Choroid plexus epithelial cell (primary cell): ENCODE measurements at places on chromosomes 2 and 18.

- no peak for DNase-seq
Measured at GRCh38 chr2:99613980-99614379, 124.2 kb upstream of the REV1 start.

GRCh38 chr2:147008481-147008880, 836.3 kb upstream of the ACVR2A start:
- DNase-seq = peak; percentile 33

DNA sequence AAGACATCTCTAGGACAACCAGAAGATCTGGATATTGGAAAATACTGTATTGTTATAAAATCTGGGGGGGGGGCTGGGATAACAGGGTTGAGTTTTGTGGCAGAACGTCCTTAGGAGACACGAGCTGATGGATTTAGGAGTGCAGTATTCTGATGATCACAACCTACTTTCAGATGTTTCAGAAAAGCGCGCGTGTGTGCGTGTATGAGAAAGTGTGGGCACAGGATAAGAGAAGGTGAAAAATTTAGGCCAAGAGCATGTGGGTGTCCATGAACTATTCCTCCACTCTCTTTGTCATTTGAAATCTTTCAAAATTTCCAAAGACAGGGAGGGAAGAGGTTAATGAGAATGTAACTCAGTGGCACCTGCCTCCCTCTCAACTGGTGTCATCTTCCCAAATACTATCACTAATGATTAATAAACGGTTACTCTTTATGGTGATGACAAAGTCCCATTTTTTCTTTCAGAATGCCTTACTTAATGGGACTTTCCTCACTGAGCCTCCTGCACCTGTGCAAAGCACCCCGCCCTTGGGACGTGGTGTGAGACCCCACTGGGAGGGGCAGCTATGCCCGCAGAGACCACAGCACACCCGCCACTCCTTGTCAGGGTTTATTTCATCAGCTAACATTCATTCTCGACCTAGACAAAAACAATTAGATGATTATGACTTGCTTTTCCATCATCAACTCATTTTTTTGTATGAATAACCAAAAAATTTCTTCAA, 53.6 kb downstream of the HS6ST1 start:
- DNase-seq = no peak

DNA sequence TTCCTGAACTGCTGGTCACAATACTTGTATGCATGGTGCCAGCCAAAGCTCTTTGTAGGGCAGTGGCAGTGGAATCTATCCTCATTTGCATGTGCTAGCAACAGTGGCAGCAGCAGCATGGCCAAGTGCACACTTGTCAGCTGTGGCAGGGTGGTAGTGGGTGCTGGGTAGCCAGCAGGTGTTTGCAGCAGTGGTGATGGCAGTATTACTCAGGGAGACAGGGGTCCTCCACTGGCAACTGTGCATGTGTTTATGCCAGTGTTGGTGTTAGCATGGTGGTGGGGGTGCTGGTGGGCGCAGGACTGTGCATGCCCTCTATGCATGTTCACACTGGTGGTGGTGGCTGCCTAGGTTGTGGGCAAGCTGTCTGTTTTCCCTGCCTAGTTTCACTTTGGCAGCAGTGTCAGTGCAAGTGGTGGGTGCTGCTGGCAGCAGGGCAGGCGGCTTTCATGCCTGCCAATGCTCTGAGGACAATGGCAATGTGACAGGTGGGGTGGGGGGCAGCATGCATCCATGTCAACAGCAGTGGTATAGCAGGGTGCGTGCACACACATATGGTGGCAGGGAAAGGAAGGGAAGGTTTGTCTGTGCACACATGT, 41.2 kb downstream of the GALNT13 start:
- no peak for DNase-seq

GRCh38 chr2:168256448-168256847, 9.1 kb upstream of the STK39 start:
- DNase-seq = no peak

DNA sequence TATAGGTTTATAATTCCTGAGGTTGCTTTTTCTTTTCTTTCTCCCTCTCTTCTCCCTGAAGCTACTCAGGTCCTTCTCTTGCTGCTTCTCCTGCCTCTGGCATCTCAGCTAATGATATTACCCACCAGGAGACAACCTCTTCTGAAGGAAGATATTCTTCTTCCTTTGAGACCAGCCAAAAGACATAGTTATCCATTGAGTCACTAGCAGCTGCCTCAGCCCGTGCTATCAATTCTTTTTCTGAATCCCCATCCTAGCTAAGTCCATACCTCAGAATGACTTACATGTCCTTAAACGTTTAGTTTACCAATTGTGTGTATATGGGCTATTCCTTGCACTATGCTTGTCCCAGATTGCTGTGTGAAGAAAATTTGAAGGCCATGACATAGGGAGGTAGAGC, 25.0 kb upstream of the RNF103 start:
- DNase-seq = peak; percentile 18

DNA sequence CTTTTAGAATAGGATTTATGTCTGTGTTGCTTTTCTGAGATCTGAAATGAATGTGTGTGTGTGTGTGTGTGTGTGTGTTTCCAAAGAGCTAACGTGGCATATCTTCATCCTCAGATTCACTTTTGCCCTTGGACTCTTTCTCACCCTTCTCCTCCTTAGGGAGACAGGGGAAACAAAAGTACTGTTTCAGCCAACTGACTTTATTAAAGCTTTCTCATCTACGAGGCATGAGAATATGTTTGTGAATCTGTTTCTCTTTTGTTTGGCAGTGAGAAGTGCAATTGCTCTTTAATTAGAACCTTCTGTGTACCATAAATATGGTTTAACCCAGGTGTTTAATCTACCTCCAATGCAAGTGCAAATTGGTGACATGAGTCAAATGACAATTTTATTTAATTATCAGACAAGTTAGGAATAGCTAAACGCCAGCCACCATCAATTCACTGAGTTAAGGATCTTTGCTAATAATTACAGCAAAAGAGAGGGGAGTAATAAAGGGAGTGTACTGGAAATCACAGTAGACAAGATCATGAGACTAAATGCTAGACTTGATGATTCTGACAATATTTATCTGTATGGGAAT, 186.4 kb upstream of the COL3A1 start:
- DNase-seq = peak; percentile 87

DNA sequence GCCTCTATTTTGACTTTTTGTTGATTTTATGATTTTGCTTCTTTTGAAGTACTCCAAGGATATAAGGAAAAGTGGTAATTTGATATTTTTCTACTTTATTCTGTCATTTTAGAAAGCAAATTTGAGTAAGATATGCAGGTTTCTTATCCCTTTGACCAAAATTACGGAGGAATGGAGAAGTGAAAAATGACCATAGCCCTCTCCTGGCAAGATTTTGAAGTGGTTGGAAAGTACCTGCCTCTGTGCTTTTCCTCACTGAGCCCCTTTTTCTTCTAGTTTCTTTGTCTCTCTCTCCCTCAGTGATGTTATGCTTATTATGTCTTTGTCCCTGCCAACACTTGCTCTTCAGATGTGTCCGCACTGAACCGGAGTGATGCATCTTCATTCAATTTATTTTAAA, 898.1 kb downstream of the EPHA4 start:
- DNase-seq = no peak

GRCh38 chr2:226835420-226835795, 446 bp upstream of the RHBDD1 start:
- peak; percentile 44 for DNase-seq

DNA sequence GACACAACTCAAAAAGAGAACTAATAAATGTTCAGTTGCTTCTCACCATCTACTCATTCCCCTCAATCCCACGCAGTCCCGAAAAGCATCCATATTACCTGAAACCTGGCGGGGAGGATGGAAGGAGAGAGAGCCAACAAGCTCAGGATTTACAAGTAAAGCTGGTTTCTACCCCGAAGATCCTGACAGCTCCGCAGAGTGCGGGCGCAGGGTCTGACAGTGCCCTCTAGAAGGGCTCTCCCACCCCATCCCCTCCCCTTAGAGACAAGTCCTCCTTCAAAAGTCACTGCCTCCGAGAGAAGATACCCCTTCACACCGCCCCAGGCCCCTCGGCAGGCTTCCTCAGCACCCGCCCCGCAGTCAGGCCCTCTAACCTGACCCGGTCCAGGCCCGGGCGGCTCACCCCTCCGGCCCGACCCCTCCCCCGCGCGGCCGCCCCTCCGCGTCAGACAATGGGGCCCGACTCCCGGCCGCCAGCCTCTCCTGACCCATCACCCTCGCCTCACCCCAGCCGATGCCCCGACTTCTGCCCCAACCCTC, 550 bp downstream of the RAB1A start:
- peak; percentile 16 for DNase-seq

DNA sequence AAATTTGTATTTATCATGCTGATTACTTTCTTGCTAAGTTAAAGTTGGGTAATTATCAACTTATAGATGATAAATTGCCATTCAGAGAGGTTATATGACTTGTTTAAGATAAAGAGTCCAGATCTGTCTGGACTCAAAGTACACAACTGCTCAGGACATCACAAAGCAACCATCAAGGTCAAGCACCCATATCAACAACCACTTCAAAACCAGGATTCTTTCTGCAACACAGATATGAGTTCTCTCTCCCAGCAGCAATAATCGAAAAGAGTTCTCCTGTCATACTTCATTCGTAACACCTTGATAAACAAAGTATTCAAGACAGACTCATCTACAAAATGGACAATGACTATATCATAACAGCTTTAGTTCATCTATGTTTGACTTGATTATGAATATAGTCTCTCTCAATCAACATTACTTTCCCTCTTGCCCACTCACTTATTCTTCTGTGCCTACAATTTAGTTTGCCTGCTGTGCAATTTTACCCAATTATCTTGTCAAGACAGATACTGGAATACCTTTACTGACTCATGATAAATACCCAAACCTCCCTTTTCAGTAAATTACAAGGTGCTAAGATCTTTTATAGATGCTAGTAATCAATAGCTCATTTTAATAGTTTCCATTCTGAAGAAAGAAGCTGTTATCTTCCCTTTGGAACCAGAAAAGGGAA, 281.8 kb downstream of the NBAS start:
- DNase-seq = no peak

DNA sequence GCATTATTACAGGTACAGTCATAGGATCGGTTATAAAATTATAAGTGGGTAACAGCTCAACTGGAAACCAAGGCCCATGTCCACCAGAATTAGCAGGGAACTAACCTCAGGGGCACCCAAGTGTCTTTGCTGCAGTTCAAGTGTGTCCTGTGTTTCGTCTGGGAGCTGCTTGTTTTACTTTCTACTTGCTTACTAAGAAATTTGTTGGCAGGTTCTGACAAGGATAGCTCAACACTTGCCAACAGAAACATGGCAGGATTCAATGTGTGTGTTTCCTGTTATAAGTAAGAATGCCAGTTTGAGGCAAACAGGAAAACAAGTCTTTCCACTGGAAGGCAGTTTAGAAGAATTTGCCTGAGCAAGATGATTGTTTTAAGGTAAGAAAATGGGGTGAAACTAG, 104.5 kb downstream of the EPHA4 start:
- DNase-seq = peak; percentile 31

DNA sequence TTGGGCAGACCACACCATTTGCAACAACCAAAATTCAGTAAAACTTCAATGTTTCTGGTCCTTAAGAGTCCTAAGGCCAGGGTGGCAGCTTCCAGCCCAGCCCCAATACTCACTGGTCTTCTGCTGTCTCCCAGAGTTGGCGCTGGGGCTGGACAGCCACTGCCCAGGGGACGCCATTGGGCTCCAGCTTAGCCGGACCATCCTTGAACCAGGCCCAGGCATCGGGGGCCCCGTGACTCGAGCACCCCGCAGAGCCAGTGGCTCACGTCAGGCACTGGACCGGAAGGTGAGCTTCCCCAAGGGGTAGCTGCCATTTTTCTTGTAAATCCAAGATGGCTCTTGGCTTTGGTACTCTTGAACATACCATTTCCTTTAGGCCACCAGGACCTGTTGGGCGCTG, 21.8 kb downstream of the SNED1 start:
- no peak for DNase-seq

DNA sequence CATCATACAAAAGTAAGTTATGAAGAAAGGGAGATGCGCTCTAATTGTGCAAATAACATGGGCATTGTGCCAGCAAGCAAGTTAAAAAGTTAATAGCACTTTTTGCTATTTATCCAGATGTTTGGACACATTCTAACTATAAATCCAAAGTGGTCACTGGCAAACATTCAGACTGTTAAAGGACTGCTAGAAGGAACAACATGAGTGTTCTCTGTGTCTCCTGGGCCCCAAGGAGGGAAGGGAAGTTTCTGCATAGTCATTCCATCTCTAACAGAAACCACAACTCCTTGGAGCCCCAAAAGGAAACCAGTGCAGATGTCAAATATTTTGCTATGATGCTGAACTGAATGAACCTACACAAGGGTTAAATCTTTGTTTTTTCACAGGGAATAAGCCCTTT, 213.3 kb upstream of the HNRNPA3 start:
- peak; percentile 14 for DNase-seq

GRCh38 chr2:98087447-98088020, 567 bp downstream of the VWA3B start:
- DNase-seq = peak; percentile 45

- peak; percentile 20 for DNase-seq
Measured at GRCh38 chr2:127675331-127676261, at the start of gene LIMS2. TSS of gene LIMS2 (minus strand) at chr2:127675530. CDS start at chr2:127675024, 506 bp downstream.

GRCh38 chr2:223114170-223114569, 62.2 kb downstream of the KCNE4 start:
- DNase-seq = no peak

DNA sequence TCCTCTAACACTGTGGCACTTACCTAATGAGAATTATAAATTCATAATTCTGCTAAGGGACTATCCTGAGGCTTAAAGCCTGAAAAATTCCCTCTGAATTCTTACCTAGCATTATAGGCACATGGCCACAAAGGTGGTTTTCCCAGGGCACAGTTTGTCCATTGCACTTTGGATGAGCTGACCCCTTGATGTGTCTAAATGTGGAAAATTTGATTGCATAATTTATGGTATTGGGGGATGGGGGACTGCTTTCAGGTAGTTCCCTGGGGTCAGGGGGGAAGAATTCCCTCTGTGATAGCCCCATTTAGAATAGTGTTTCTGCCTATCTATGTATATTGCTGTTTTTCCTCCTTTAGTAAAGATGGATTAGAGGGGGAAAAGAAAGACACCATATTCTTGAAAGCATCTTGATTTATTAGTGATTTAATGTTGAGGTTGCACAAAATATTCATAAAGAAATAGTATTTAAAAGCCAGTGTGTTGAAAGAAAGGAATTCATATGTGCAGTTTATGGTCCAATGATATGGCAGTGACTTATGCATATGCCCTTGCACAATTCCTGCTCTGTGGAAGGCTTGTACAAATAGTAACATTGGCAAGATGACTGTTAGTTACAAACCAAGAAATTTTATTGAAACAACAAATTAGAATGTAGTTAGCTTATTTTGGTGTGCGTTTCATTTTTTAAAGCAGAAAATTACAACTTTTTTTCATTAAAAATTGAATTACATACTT, 8.7 kb upstream of the HTR2B start:
- peak; percentile 82 for DNase-seq
